NCI-H774 (cell line): ENCODE measurements at places on chromosomes 2 and 18.

DNA sequence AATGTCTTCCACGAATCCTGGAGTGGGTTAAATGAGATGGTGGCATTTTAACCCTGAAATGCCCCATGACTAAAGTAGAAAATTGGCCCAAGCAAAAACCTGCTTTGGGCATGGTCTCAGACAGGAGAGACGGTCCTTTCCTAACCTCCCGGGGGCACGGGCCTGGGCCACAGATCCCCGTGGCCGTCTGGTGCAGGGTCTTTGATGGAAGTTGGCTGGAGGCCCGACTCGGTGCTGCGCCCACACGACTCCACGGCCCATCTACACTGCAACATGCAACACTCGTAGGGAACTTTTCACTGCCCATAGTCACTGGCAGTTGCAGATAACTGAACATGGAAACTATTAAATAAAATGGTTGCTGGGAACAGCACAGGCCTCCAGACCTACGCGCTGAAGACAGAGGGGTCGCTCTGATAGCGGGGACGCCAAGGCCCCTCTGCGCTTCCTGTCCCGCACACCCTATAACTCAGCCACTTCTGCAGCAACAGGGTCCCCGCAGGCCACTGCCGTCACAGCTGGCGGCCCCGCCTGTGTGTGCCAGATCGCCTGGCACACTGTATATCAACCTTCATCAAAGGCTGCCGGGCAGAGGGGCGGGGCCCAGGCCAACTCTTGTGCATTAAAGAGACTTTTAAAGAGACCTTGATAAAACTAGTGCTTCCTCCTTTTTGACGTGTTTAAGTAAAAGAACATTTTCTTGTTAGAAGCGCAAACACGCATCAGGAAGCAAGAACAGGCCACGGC is 214.1 kb downstream of the TWIST2 start:
- DNase-seq, result no peak

DNA sequence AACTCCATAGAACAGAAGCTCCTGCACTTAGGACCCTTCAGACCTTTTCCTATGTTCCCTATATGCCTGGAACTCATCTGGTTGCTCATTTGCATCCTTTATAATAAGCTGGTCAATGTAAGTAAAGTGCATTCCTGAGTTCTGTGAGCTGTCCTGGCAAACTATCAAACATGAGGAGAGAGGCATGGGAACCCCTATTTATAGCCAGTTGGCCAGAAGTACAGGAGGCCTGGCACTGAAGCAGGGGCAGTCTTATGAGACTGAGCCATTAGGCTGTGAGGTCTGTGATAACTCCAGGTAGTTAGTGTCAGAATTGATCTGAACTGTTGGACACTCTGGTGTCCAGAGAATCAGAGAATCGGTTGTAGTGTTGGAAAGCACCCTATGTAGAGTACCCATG is 88.4 kb downstream of the EHD3 start:
- no peak for DNase-seq

DNA sequence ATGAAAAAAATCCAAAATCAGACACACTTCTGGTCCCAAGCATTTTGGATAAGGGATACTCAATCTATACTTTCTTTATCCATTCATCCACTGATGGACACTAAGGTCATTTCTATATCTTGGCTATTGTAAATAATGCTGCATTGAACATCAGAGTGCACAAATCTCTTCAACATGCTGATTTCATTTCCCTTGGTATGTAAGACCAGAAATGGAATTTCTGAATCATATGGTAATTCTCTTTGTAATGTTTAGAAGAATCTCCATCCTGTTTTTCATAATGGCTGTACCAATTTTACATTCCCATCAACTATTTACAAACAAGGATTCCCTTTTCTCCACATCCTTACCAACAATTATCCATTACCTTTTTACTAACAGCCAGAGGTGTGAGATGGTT is 33.7 kb upstream of the MCM6 start:
- DNase-seq, result no peak

DNA sequence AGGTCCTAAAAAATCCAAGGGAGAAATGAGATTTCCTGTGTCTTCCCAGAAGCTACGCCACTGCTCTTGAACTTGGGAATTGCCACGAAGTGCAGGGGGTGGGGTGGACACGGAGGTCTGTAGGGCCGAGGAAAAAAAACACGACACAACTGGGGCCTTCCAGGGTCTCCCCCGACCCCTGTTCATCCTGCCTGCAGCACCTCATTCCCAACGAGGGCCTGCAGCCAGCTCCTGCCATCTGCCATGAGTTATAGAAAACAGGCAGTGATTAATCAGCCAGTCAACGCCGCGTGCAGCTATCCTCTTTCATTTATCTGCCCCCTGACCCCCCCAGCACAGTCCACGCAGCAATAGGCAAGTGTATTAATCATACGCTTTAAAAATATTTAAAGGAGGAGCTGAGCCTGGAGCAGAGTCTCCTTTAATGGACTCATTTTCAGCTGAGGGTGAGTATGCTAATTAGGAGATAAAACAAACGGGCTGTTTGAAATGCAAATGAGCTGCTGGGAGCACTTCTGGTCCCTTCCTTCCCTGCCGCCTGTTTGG is 209.9 kb downstream of the TFCP2L1 start:
- DNase-seq, result peak; percentile 5

- DNase-seq, result no peak
Measured at GRCh38 chr18:9648431-9649163, 34.2 kb upstream of the PPP4R1 start.

DNA sequence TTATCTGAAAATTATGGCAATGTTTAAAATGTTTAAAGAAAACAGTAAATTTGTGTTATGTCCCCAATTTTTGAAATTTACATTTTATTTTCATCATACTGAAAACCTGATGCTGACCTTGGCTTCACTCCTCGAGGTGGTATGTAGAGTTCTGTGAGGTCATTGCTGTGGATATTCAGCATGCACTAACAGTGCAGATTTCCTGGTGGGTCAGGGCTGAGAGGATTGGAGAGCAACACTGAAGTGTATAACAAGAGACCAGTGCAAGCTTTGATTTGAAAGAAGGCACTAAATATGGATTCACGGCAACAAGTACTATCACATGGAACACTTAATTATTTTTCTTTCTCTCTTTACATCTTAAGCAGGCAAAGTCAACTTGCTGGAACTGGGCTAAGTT is 134.1 kb downstream of the SLC8A1 start:
- no peak for DNase-seq

- DNase-seq, result no peak
Measured at GRCh38 chr2:24343225-24343882, 17.0 kb downstream of the ITSN2 start.

DNA sequence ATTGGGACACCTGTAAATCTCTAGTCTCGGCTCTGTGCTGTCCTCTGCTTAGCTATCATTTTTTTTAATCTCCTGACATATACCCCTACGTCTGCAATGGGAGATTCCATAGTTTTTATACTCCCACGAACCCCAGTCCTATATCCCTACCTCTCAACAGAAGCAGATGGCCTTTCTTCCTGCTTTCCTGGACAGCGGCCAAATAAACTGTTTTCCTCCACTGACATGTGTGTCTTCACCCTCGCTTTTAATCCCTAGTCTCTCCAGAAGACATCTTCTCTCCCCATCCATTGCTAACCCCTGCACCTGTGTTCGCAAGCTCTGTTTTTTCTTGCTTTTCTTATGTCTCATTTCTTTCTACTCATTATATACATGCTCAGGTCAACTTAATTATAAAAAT is 395.4 kb downstream of the EPHA4 start:
- no peak for DNase-seq

DNA sequence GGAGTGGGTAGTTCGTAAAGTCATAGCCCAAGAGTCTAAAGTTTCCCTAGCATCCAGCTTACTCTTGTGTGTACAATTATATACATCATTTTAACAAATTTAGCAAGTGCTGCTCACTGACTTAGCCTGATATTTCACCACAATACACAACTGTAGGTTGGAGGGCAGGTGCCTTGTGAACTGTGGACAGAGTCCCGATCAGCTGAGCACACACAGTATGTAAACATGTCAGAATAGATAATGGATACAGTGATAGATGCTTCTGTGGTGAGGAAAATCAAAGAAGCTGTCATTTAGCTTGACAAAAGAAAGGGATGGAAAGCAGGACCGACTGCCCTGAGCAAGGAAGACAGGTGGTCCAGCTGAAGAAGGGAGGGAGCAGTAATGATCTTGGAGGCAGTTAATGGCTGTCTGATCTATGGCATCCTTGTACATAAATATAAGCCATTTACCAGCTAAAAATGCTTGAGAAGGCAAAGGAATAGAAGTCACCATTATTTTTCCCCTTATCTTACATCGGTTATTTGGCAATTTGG is 372.8 kb upstream of the UBE2E3 start:
- DNase-seq, result peak; percentile 84

DNA sequence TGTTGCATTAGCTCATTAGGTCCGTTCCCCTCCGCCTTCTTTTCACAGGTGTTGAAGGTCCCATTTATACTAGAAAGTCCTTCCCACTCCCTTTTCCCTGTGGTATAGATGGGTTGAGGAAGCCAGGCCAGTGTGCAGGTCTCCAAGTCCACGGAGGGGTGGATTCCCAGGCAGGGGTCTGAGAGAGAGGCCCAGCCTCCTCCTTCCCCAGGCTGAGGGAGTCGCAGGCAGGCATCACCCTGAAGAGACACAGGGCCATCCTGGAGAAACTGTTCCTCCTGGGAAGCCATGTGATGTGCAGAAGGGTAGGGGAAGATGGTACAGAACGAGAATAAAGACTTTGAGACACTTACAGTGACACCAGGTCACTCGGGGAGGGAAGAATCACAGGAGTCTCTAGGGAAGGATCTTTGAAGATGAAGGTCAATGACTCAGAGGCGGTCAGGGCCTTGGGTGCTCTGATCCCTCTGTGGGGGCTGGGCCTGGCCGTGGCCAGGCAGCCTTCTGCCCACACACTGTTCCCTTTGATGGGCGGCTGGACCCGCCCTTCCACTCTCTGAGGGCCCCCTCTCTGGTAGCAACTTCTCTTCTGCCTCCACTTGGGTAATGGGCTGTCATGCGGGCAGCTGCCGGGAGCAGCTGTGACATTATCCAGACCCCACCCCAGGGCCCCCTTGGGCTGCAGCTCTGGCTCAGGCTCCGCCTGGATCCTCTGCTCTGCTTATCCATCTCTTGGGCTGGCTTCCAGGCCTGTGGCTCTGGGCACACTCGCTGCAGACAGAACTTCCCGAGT is 45.1 kb downstream of the RHOB start:
- no peak for DNase-seq

GRCh38 chr2:35651688-35652323 is 703.8 kb upstream of the CRIM1 start:
- DNase-seq, result no peak

- no peak for DNase-seq
Measured at GRCh38 chr2:215790523-215791421, 222.6 kb downstream of the MREG start.

DNA sequence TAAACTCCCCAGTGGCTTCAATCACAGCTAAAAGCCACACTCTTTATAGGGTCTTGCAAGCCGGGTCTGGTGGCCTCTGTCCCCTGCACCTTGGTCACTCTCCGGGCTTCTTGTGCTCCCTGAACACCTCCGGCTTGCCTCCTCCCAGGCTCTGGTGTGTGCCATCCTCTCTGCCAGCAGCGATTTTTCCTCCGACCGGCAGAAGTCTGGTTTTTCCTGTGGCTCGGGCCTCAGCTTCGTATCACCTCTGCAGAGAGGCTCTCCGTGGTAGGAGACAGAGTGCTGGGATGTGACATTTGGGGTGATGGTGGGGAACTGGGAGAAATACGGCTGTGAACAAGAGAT is 58.8 kb upstream of the HPCAL1 start:
- DNase-seq, result no peak

GRCh38 chr2:208103616-208104015 is 20.7 kb downstream of the CRYGD start:
- no peak for DNase-seq

DNA sequence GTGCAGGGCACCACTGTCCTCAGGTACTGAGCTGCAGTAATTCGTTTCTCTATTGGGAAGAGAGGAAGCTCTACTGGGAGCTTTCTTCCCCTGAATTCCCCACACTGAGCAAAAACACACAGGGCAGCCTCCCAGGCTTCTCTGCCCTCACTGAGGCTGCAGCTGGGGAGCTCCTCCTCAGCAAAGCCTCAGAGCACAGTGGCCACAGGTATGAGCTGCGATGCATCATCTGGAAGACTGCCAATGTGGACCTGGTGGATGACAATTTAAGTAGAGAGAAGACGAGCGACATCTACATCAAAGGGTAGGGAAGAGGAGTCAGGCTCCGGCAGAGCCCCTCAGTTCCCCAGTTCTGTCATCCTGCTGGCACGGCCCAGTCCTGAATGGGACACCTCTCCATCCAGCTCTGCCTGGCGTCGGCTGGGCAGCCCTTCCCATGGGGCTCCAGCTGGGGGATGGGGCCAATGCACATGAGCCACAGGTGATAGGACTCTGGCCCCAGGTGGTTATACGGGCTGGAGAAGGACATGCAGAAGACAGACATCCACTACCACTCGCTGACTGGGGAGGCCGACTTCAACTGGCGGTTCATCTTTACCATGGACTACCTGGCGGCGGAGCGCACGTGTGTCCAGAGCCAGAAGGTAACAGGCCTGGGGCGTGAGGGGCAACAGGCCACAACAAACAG is 37.6 kb downstream of the LMAN2L start:
- DNase-seq, result no peak

DNA sequence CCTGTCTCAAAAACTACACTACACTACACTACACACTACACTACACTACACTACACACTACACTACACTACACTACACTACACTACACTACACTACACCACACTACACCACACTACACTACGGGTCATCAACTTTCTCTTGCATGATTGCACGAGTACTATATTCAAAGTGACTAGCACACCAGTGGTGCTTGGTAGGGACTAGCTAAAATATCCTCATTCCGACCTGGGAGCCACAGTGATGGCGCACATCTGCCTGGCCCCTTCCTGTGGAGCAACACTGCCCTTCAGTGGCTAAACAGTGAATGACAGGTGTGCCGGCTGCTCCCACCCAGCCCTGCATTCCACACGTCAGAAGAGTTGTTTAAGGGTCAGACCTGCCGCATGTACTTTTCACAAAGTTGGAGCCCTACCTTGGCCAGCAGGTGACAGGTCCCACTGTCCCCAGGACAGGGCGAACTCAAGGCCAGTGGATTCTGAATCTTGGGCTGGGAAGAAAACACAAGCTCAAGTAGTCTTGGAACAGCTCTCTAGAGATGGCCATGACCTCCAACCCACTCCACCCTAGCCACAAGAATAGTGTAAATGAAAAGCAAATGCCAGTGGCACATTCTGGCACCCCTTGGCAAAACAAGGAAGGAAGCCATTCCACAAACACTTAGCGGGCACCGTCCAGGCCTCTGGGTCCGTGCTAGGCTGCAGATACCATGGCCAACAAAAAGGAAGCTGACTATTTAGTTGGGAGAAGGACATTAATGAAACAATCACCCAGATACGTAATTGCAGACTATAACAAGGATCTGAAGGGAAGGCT is 79.7 kb upstream of the MSH2 start:
- peak; percentile 65 for DNase-seq

- DNase-seq, result no peak
Measured at GRCh38 chr2:54444503-54444902, 11.6 kb upstream of the SPTBN1 start.

DNA sequence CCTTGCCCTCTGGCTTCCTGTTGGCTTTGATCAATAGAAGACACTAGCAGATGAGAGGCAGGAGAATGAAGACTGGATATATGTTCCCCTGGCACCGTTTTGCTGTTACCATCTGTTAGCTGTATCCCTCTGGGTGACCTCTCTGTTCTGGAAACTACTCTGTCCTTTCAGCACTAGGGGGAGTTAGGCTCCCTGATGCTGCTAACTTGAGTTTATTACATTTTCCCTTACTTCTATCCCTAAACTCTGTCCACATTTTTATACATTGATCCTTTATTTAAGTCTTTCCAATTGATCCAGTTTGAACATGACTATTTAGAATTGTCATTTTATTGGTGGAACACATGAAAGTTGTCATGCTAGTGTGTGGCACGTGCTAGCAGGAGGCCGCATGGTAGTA is 1014.3 kb upstream of the CDH2 start:
- DNase-seq, result no peak

- no peak for DNase-seq
Measured at GRCh38 chr2:158315803-158316414, 140.6 kb downstream of the CCDC148 start.
